Left colon (tissue), 2 donors: ENCODE measurements at places on chromosomes 2 and 18. TPM values are rescaled to one million over a fixed set of nuclear protein-coding genes. Genes with fewer than 3 reads are reported as not detected.

DNA sequence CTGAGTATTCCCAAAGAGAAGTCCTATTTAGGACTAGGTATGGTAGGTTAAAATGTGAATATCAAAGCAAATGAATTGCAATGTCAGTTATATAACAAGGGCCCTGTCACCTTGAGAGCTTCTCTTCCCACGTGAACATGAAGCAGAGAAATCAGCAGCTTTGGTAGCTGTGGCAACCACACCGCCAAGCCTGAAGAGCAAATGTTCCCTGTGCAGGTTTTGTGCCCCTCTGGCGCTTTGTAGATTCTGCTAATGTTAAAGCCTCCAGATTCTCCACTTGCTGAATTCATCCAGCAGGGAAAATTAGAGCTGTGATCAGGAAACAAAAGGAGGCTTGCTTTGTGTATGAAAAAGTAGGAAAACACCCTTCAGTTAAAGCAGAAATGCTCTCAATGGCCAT is 322.6 kb downstream of the RBM43 start:
- DNase-seq: no peak

Gene SCN7A
- total RNA-seq: 10.0 TPM

- DNase-seq: no peak
Observed at GRCh38 chr18:54679318-54680149, 88.5 kb downstream of the DYNAP start.

GRCh38 chr2:235445116-235445515 is 48.7 kb upstream of the AGAP1 start:
- no peak for DNase-seq

DNA sequence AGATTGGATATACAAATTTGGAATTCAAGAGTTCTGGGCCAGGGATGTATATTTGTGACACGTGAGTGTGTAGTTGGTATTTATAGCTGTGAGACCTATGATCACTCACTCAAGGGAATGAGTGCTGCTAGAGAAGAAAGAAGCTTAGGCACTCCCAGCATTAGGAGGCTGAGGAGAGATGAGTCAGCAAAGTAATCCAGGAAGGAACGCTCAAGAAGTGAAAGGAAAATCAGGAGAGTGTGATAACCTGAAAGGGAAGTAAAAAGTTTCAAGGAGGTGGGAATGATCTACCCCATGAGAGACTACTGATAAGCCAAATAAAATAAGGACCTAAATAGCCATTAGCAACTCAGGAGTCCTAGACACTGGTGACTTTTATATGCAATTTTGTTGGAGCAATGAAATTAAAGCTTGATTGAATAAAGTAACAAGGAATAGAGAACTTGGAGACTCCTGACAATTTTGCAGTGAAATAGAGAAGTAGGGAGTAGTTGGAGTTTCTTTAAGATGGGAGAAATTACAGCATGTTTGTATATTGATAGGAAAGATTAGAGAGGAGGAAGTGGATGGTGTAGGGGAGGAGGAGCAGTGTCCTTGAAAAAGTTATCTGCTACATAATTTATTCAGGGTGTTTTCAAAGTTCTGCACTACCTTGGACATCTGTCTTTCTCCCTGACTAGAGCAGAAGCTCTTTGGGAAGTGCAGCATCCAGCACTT is 89.9 kb downstream of the UBE2E3 start:
- DNase-seq: no peak

Gene SLC30A3
- total RNA-seq: not detected

GRCh38 chr2:96116424-96116878 is at the start of gene ADRA2B:
Gene ADRA2B (minus strand): TSS chr2:96116571. CDS start chr2:96116149, 422 bp downstream.
- peak; percentile 79 for DNase-seq

Gene FBXO11
- 51.8 TPM for total RNA-seq

DNA sequence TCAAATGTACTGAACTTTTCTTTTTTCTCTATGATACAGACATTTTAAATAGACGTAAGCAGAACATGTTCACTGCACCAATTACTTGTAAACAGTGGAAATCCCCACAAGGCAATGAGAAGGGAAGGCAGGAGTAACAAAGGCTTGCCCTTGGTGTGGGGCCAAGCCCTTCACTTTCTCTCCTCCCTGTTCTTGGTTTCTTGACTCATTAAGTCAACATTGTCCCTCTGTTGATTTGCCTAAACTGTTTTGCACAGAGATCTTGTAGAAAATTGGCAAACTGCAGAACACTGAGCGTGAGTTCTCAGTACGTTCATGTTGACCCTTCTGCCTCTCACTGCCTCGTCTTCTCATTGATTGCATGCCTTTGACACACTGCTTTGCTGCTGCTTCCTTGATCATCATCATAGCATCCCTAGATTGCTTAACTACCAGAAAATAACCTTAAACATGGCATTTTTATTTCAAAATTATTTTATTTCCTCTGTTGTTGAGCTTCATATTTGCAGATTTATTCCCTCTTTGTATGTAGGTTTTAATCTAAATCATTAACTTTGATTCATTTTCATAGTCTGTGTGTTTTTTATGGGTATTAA is 257.7 kb downstream of the PTGR3 start:
- DNase-seq: peak; percentile 36

Gene MTX2
- 31.1 TPM for total RNA-seq

GRCh38 chr2:56260415-56260814 is 76.6 kb downstream of the CCDC85A start:
- DNase-seq: no peak

- no peak for DNase-seq
Observed at GRCh38 chr18:38497266-38497665, 931.7 kb upstream of the CELF4 start.

- DNase-seq: peak; percentile 74
Observed at GRCh38 chr18:13539050-13539449, 187.3 kb downstream of the FAM210A start.

Gene NAT8
- not detected for total RNA-seq

DNA sequence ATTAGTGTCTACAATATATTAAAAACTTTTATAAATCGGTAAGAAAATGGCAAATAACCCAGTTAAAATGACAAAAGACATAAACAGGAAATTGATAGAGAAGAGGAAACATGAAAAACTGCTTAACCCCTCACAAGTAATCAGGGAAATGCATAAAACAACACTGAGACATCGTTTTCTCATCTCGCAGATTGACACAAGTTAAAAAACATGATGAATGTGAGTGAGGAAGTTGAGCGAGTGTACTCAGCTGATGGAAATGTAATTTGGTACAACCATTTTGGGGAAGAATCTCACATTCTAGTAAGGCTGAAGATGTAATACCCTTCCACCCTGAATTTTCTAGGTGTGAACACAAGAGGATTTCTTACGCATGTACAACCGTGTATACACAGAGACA is 18.0 kb upstream of the THOC1 start:
- no peak for DNase-seq

- no peak for DNase-seq
Observed at GRCh38 chr2:67283641-67284040, 113.5 kb upstream of the ETAA1 start.

Gene CFAP65
- 0.76 TPM for total RNA-seq

GRCh38 chr2:200300638-200301314 is 5.7 kb upstream of the SPATS2L start:
- DNase-seq: no peak

- no peak for DNase-seq
Observed at GRCh38 chr2:238383743-238384380, 42.9 kb upstream of the ASB1 start.

GRCh38 chr18:9216459-9216858 is 79.9 kb downstream of the ANKRD12 start:
- DNase-seq: no peak

- DNase-seq: no peak
Observed at GRCh38 chr2:101501443-101501842, 26.5 kb upstream of the RFX8 start.

Gene TMEM198
- 1.4 TPM for total RNA-seq

GRCh38 chr18:48106498-48106897 is 176.0 kb upstream of the SMAD2 start:
- DNase-seq: no peak

Gene PRKAG3
- total RNA-seq: not detected

Gene TFCP2L1
- 149 TPM for total RNA-seq

GRCh38 chr2:25606892-25607291 is 66.5 kb downstream of the DTNB start:
- DNase-seq: no peak

DNA sequence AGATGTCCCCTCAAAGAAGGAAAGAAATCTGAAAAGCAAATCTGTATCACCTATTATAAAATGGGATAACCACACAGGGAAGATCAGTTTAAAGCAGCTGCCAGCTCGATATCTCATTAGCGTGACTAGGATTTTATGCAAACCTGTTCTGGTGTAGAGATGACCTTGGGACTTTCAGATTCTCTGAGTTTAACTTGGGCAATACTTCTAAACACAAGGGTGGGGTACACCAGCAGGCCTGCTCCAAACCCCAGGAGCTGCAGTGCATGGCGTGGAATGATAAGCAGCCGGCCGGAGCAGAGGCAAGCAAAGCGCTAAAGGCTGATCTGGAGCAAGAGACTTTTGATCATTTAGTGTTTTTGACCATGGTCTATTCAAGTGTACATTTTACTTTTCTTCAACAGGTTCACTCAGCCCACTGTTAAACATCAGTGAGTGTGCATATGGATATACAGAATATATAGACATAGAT is 4.7 kb downstream of the SERTAD2 start:
- DNase-seq: peak; percentile 52

GRCh38 chr2:213004197-213004821 is 147.1 kb downstream of the IKZF2 start:
- no peak for DNase-seq

Gene LYG1
- total RNA-seq: 0.55 TPM

DNA sequence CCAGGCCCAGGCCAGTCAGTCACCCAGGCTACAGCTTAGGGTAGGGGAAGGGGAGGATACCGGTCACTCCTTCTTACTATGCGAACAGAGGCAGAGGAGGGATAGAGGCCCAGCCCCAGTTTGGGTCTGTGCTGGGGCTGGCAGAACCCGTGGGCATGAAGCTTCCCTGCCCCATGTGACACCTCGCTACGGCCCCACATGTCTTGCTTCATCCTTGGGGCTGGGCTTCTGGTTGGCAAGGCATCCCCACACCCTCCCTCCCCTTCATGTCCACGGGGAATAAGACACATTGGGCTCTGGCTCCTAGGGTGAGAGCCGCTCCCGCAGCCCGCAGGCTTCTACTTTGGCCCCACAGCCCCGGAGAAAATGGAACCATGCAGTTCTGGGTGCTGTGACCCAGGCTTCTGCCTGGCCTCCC is 32.4 kb downstream of the HS1BP3 start:
- no peak for DNase-seq

DNA sequence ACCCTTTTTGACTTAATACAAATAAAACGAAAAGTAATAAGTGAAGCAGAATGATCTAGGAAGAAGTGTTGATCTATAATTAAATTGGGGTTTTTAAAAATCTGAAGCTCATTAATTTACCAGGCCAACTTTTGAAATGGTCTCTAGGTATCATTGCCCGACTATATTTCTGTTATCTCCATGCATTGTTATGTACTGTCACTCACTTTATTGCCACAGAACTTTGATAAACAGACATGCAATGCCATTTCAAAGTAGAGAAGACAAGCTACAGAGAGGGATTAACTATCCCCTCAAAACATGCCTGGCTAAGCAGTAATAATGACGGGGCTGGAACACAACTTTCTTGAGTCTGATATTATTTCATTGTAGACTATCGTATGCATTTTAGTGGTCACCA is 147.6 kb upstream of the ITGA4 start:
- DNase-seq: no peak

GRCh38 chr18:9016633-9017166 is 85.8 kb upstream of the NDUFV2 start:
- DNase-seq: no peak

DNA sequence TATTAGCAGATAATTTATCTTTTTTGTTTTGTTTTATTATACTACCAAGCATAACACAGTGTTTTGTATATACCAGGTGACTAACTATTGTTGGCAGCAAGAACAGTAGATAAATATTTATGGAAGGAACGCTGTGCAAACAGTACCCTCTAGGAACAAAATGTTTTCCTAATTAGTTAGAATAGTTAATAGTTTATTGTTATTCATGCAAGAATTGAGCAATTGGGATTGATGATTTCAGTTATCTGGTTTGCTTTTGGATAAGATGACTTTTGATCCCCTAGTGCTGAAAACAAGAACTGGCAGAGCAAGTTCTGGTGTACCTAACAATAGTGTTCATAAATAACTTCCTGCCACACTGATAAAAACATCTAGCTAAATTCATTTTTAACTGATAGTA is 323.3 kb downstream of the TGIF1 start:
- DNase-seq: no peak

Gene CGREF1
- 0.53 TPM for total RNA-seq

Gene CTAGE1
- not detected for total RNA-seq

DNA sequence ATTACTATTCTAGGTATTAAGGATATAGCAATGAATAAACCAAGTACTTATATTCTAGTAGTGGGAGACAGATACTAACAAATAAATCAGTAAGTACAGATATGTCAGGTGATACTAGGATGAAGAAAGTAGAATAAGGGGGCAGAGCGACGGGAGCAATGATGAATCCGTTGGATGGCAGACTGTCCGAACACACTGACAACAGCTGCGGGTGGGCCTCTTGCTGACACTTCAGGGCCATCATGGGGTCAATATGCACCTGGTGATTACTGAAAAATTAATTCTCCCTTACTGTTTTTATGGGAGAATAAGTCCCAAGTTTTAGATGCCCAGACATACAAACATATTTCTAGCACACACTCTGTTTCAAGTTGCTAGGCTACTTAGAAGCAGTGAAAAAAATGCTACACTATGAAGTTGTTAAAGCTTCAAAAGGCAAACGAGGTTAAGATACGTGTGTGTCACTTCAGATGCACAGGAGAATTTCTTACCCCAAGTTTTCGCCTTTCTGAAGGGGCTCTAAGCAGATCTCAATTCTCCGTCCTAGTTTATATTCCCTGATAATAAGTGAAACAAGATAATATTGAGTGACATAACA is 78.7 kb downstream of the USP40 start:
- no peak for DNase-seq

DNA sequence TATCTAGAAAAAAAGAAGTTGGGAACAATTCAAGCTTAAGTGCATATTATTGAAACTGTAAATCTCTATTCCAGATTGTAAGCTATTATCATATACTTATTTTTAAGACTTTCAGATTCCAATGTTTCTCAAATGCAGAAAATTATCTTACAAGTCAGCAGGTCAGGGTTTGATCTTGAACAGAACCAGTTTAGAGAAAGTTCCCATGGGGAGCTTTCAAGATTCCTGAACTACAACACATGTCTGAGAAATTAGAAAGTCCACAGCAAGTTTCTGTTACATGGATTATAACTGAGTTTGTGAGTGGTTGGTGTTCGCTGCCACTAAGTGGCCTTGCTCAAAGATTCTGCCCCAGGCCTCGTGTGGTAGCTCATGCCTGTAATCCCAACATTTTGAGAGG is 31.6 kb upstream of the SP3 start:
- DNase-seq: no peak

DNA sequence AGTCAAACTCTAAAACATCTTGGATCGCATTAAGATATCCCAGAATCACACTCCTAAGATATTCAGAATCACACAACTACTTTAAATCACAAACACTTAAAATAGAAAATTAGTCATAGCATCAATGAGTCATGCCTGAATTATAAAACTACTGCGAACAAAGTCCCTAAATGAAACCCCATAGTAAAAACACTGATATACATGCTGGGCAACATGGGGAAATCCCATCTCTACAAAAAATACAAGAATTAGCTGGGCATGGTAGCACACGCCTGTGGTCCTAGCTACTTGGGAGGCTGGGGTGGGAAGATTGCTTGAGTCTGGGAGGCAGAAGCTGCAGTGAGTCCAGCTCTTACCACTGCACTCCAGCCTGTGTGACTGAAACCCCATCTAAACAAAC is 101.7 kb downstream of the COBLL1 start:
- no peak for DNase-seq
